DMS 273 treated with DMSO at 0.1 percent for 48 hours (cell line): ENCODE measurements at places on chromosomes 5 and 9.

GRCh38 chr9:35518981-35519679 is 29.2 kb downstream of the RUSC2 start:
- DNase-seq, result no peak

DNA sequence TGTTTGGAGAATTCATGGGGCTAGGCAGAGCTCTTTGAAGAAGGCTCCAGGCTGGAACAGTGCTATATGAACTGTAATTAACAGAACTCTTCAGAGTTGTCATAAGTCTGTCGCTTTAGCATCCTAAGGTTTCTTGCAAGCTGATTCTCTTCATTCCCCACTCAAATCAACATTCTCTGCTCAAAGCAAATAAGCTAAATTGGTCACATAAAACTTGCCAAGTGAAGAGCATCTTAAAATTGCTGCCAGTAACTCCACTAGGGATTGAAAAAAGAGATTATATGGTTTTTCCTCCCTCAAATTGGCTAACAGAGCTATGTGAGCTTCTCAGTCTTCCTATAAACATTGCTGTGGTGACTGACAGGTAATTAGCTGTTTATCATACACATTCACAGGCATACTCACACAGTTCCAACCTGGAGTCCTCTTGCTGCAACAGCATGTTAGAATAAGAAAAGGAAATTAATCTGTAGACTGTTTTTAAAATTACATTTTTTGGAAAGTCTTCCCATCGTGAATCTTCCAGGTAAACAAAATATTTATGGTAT is 298.5 kb upstream of the ATP10B start:
- no peak for DNase-seq

GRCh38 chr9:95483431-95483830 is 33.3 kb downstream of the PTCH1 start:
- DNase-seq, result no peak

- DNase-seq, result no peak
Measured at GRCh38 chr9:73720601-73721000, 568.9 kb downstream of the ANXA1 start.

- DNase-seq, result no peak
Measured at GRCh38 chr9:105318729-105319191, 74.3 kb downstream of the SLC44A1 start.

GRCh38 chr9:99808454-99808853 is 13.2 kb upstream of the NR4A3 start:
- no peak for DNase-seq

DNA sequence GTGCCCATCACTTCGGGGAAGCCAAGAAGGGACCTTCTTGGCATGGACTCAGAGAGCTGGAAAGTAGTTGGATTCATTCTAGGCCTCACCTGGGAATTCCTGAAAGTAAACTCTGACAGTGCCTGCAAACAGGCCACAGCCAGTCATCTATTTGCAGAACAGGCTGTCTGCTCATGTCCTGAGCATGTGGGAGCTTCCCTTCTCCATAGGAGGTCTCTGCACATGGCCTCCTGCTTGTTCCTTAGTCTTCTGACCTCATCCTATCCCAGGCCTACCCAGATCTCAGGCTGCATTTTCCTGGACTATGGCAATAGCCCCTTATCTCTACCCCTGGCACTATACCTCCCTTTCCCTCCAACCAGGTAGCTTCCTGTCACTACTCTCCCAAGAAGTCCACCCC is 67.2 kb upstream of the FSTL4 start:
- DNase-seq, result no peak

GRCh38 chr5:94618029-94618492 is 343 bp downstream of the KIAA0825 start:
- peak; percentile 53 for DNase-seq

- no peak for DNase-seq
Measured at GRCh38 chr5:76735762-76736545, 20.0 kb downstream of the F2R start.

DNA sequence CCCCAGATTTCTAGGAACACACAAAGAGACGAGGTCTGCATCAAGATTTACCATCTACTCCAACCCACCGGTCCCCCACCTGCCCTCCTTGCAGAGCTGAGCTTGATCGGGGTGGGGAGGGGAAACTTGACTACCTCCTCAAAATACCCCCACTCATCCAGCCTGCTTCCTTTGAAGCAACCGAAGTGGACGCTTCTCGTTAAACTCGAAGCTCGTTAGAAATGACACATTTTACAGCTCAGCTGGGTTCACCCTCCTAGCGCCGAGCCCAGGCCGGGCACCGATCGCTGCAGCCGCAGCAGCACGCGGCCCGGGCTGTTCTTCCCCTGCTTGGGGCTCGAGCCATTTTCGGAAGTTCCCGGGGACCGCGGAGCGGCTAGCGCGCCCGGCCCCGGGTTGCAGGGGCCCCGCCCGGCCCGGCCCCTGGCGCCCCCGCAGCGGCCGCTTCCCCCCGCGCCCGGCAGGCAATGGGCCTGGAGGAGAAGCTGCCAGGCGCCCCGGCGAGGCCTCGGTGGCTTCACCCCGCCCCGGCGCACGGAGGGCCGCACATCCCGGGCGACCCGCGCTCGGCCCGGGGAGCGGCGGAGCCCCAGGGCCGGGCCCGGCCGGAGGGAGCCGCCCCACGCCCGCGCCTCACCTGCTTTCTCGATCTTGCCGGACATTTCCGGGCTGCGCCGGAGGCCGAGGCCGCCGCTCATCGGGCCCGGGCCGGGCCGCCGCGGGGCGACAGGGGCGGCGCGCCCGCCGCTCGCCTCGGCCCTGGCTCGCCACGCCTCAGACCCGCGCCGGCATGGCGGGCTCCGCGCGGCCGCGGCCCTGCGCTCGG is 530 bp downstream of the RAPGEF1 start:
- no peak for DNase-seq

DNA sequence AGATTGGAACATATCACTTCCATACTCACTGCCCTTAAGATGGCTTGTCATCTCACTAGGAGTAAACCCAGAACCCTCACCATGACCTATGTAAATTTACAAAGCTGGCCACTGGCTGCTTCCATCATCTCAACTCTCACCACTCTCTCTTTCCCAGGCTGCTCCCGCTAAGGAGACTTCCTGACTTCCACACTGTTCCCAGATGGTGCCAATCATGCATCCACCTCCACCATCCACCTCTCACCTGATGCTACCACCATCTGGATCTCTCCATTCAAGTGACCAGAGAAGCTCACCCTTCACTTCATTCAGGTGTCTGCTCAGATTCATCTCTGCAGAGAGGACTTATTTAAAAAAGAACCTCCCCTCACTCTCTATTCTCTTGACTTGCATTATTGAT is 91.3 kb downstream of the HTR4 start:
- DNase-seq, result no peak

DNA sequence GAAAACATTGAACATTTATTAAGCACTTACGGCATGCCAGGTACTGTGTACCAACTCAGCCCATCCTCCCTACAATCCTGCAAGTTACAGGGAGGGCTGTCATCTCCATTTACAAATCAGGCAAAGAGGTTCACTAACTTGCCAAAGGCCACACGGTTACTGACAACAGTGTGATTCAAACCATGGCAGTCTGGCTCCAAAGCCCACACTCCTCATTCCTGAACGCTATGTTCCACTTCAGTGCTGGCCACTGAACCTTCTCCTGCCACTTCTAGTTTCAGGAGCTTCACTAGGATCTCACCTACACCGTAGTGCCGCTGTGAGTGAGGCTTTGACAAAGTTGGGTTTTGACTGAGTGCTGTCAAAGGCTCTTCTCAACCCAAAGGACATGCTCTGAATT is 7.2 kb upstream of the LIFR start:
- DNase-seq, result no peak

DNA sequence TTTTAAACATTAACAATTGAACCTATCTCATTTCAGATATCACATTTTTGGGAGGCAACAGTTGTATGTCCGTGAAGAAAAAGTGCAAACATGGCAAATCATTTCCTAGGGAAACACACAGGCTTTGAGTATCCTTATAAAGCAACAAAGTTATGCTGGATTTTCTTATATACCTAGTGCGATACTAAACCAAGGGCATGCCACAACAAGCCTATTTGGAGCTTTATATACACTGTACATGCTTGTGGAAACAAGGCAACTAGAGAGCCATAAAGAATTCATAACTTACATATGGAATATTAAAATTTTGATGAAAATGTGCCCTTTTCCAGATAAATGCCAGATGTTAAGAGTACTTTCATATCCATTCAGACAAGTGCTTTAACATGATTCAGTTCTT is 191.4 kb downstream of the DCP2 start:
- no peak for DNase-seq

DNA sequence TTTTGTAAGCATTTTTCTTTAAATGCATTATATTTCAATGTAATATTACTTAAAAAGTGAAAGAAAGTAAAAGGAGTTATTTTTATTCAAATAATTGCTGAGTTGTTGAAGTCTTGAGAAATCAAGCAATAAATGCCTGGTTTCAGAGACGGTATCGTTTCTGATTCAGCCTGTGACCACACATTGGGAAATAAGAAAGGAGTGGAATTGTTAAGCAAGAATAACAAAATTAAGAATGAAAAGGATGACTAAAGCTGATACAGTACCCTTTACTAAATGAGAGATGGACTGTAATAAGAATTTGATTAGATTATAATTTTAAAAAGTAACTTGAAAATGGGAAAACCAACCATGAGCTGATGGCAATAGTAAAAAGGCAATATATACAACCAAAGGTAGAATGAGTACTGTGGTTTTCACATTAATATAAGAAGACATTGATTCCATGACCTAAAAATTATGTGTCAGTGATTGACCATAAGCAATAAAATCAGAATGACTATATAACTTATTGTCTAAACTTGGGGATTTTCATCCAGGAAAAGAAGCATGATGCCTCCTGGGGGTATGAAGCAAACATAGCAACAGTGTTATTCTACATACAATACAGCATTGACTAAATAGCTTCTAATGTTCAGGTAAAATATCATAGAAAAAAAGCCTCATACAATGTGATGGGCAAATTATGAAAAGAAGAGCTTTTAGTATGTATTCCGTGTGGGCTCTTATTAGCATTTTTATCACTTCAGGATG is 101.9 kb upstream of the PRDM9 start:
- no peak for DNase-seq

DNA sequence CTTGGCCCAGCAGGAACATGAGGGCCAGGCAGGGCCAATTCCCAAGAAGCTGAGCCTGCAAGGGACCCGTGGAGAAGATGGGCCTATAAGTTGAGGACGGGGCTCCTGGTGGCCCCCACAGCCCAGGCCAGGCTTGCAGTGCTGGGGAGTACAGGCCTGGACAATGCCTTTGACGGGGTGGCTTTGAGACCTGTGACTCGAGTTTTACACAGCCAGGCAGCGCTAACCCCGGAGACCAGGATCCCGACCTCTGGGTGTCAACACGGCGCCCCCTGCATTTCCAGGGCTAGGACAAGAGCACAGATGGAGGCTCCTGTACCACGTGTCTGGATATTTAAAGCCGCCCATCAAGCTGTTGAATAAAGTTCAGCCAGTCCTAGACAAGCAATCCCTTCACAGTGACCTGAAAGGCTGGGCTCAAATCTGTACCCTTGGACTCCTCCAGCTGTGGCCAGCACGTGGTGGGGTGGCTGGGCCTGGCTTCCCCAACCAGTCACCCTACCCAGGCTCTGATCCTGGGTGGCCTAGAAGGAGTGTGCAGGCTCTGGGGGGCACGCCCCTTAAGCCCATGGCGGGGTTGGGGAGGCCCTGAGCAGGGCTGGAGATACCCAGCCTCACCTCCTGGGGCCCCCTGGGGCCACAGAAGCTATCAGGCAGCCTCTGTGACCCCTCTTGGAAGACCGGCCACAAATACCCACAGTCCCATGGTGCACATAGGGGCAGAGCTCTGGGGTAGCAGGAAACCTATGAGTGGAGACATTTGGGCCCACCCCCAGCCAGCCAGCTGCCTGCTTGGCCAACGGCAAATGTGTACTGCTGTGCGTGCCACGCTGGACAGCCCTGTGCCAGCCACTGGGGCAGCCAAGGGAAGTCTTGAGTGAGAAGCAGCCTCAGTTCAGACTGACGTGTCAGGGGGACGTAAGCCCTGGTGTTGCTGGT is 88.7 kb downstream of the NTNG2 start:
- DNase-seq, result no peak

GRCh38 chr9:21708260-21708711 is 94.2 kb upstream of the MTAP start:
- no peak for DNase-seq

GRCh38 chr9:117823576-117823975 is 119.4 kb downstream of the TLR4 start:
- DNase-seq, result no peak

DNA sequence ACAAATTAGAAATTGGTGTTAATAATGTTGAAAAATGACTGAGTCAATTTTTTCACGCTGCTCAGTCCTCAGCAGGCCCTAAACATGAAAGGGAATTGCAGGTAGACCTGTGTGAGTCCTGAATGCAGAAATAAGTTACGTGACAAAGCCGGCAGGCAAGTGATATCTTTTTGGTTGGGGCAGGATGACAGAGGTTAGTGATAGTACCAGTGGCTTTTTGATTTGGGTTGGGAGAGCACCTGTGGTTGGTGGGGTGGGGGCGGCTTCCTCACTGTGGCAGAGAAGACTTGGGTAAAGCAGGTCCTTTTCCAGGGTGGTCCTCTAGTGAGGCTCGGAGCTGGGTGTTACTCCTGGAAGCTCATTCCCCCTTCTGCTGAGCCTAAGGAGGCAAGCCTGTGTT is 164.7 kb downstream of the TMEM167A start:
- DNase-seq, result no peak

DNA sequence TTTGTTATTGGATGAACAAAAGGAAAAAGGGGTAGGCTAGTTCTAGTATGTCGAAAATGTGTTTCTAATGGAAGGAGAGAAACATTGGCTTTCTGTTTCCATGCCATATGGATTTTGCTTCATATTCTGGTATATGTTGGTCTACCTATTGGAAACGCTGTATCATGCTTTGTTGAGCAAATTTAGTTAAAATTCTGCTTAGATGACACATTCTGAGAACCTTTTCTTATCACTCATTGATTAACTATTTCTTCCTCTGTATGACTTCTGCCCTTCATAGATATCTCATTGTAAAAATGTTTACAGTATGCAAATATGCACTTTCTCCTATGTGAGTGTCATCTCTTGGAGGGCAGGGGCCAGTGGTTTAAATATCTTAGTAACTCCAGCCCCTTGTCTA is 68.8 kb upstream of the GPR151 start:
- no peak for DNase-seq

DNA sequence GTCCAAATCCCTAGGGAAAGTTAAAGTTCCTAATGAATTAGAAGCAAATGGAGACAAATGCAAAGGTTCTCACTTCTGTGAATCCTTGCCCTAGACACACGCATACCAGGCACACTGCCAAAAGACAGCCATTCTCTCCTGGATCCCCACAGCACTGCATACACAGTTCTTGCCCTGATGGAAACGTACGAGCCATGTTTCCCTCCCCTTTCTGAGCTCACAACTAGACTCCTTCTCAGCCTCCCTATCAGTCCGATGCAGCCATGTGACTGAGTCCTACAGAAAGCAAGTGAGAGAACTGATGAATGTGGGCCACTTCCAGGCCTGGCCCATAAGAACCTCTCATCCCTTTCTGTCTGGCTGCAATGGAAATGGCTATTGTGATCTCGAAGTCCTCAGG is 92.0 kb downstream of the ZNF608 start:
- no peak for DNase-seq

GRCh38 chr9:84754461-84754860 is 84.9 kb downstream of the NTRK2 start:
- DNase-seq, result no peak

GRCh38 chr5:108320231-108320630 is 61.7 kb downstream of the FBXL17 start:
- no peak for DNase-seq

- no peak for DNase-seq
Measured at GRCh38 chr5:14188778-14189177, 45.6 kb downstream of the TRIO start.

- peak; percentile 43 for DNase-seq
Measured at GRCh38 chr5:65100911-65101631, 332.3 kb downstream of the CWC27 start.

- DNase-seq, result no peak
Measured at GRCh38 chr9:123680352-123680751, 249.6 kb downstream of the DENND1A start.
